ENCODE measurements at places on chromosomes 2 and 18.
A peak's percentile ranks its signal among the peaks of the same experiment; 100 is the strongest.

GRCh38 chr2:231052494-231053451 is 3.9 kb upstream of the PSMD1 start:
- DNase-seq = peak; percentile 20

- no peak for DNase-seq
Observed at GRCh38 chr18:46718501-46719341, 38.1 kb downstream of the ST8SIA5 start.

DNA sequence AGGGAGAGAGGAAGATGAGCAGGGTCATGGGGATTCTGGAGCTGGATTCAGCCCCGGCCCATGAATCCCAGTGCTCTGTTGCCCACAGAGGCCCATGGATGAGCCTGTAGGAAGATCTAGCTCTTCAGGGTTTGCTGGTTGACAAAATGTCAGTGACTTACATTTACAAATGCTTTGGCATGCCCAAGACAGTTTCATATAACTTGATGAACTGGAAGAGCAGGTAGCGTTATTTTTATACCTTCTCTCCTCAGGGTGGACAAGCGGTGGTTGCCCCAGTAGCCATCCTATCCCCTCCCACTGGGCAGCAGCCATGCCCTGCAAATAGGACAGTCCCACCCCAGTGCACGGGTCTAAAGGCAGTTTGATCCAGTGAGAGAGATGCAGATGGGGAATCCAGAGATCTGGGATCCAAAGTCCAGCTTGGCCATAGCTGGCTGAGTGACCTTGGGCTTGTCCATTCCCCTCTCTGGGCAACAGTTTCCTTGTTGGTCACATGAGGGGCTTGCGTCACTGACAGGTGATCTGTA is 21.5 kb upstream of the KCNK3 start:
- DNase-seq = no peak

- no peak for DNase-seq
Observed at GRCh38 chr2:121256720-121257479, 28.1 kb downstream of the TFCP2L1 start.

GRCh38 chr2:228063558-228063957 is 117.9 kb downstream of the SPHKAP start:
- no peak for DNase-seq

All from NCI-H446 (cell line).